Posterior cingulate gyrus (tissue), 11 donors: ENCODE measurements at places on chromosomes 12 and 14.

- no peak for DNase-seq
Observed at GRCh38 chr14:100434033-100434601, 111.0 kb downstream of the SLC25A47 start.

- DNase-seq = no peak
Observed at GRCh38 chr14:34592623-34593022, 37.3 kb downstream of the SNX6 start.

DNA sequence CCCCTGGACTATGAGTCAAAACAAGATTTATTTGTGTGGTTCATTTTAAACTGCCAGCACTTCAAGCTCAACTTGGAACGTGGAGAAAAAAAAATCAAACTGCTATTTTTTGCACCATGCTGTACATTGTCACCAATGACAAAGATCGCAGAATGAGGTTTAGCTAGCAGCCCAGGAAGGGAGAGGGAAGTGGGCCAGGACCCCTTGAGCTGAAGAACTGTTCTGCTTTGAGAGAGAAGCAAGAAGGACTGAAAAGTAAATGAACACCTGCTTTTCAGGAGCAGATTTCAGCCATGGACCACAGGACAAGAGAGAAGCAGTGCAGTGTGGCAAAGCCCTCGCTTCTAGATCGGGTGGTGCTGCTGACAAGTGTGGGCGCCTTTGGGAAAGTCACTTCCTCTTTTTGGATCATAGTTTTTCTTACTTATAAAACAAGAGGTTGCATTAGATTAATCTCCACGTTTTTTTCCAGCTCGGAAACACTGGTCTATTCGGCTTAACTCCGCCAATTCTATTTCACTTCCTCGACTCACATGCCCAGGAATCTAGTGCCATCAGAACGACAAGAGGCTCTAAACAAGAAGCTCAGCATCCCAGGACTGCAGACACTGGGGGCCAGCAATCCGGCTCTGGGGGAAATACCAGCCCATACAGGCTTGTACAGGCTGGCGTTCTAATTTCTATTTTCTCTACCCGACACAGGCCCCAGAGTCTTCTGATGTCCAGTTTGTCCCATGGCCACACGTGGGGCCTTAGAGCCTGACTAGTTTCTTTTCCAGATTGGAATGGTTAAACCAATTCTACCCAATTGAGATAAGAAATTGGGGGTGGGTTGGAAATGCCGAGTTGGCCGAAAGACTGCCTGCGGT lies 129.9 kb downstream of the CRACR2A start:
- no peak for DNase-seq

GRCh38 chr14:20683125-20683890 lies 1.1 kb upstream of the RNASE4 start:
- peak; percentile 69 for DNase-seq

GRCh38 chr12:32863128-32863527 lies 33.4 kb downstream of the PKP2 start:
- DNase-seq = no peak

DNA sequence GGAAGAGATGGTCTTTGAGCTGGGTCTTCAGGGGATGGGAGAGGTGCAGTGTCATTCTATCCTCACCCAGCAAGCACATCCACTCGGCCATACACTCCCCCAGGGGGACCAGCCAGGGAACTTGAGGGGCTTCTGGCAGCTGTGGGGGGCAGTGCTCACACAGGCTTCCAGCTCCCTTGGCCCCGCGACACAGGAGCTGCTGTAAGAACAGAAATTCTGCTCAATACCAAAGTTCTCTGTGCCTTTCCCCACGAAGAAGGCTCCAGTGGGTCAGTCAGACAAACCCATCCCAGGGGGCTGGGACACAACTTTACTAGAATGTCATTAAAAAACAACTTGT lies 289.1 kb upstream of the RTL1 start:
- DNase-seq = no peak

DNA sequence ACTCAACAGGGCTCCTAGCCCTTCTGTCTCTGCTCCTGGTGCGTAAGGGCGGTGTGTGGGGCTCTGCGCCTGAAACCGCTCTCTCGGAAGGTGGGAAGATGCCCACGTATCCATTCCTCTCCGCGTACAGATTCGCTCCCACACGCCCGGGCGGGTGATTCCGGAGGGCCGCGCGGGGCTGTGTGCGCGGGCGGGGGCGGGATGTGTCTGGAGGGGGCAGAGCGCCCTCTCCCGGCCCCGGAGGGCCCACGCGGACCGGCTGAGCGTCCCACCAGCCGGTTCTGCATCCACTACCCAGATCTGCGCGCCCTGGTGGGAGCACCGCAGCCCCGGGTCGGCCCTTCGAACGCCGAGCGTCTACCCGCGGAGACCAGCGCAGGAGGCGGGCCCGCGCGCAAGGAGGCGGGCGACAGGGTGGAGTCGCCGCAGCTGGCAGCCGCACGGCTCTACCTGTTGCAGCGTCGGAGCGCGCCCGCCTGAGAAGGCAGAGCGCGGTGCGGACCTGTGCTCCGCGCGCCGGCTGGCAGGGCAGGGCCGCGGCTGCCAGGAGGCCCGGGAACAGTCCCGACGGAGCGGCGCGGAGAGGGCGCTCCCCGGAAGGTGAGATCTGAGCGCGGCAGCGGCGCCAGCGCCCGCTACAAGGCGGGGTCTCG lies 1.4 kb upstream of the KCNK13 start:
- peak; percentile 48 for DNase-seq

DNA sequence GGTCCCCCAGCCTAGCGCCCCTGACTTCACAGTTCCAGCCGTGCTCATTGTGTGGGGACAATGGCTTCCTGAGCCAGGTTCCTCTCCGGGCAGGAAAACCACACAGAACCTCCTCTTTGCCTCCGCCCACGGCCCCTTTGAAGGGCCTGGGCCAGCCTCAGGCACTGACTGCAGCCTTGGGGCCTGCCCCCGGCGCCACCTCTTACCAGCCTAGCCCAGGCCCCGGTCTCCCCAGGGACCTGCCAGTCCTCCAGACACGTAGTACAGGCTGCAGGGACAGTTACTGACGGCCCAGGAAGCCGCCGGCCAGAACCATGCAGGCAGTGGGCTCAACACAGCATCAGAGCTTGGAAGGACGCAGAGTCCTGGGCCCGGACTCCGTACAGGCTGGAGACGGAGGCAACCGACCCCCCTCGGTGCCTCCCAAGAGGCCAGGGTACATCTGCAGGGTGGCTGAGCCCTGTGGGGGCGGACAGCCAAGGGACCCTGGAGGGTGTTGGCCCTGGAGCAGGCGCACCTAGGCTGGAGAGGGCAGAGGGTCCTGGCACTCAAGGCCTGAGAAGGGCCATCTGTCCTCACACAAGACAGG lies 20.9 kb upstream of the NUDT14 start:
- DNase-seq = no peak

DNA sequence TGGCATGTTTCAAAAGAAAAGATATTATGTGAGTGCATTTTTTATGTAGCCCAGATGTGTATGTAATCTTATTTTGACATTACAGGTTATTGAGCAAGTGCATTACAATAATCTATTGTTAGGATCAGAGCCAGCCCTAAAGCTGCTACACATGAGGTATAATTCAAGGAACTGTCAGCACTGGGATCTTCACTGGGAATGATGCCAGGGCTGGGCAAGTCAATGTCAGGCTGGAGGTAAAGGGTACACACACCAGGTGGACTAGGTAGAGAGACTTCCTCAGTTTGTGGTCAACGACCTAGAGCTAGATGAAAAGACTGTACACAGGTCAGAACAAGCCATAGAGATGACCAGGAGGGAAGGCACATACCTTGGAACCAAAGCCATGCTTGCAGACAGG lies 15.4 kb downstream of the TRIM9 start:
- DNase-seq = no peak

GRCh38 chr14:62957562-62957961 lies 87.7 kb downstream of the KCNH5 start:
- no peak for DNase-seq
